ENCODE measurements at places on chromosomes 5 and 9.

DNA sequence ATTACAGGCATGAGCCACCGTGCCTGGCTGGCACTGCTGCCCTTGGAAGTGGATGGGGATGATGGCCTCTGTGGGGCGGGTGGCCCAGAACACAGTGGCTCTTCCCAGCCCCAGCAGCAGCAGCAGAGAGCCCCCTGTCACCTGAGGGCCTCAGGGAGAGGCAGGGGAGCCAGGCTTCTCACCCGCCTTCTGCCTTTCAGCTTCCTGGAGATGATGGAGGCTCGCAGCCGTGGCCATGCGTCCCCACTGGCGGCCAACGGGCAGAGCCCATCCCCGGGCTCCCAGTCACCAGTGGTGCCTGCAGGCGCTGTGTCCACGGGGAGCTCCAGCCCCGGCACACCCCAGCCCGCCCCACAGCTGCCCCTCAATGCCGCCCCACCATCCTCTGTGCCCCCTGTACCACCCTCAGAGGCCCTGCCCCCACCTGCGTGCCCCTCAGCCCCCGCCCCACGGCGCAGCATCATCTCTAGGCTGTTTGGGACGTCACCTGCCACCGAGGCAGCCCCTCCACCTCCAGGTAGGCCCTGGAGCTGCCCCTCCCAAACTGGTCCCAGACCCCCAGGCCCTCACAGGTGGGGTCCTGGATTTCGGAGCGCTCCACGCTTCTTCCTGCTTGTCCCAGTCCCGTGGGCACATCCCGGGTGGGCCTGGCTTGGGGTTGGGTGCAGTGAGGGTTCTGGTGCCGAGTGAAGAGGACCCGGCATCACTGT lies 5.0 kb upstream of the AJM1 start:
- DNase-seq, result no peak

DNA sequence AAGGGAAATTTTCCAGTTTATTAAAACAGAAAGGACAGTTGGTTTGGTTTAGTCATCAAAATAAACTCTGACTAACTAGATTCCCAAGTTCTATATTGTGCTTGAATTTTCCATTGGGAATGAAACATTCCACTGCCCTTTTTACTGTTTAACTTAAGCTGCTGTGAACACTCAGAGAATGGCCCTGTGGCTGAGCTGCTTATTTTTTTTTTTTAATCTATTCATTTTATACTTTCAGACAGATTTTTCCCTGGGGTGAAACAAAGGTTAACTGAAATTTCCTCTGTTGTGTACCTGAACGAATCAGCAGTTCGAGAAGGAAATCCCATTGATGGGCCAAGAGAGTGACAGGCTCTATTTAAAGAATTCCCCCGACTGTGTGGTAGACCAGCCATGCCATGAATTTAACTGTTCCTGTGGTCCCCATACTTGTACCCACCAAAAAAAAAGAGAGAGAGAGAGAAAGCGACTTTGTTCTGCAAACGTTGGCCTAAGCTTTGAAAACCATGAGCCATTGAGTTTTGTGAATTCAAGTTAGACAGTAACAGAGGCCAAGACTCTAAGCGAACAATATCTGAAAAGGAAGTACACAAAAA lies 138.7 kb upstream of the GRHPR start:
- DNase-seq, result no peak

GRCh38 chr9:87085073-87085472 lies 137.8 kb upstream of the GAS1 start:
- DNase-seq, result no peak

GRCh38 chr5:74282490-74282889 lies 358.0 kb downstream of the ENC1 start:
- DNase-seq, result no peak

- no peak for DNase-seq
These were observed 298.2 kb upstream of the ZNF608 start for GRCh38 chr5:125044491-125045282.

DNA sequence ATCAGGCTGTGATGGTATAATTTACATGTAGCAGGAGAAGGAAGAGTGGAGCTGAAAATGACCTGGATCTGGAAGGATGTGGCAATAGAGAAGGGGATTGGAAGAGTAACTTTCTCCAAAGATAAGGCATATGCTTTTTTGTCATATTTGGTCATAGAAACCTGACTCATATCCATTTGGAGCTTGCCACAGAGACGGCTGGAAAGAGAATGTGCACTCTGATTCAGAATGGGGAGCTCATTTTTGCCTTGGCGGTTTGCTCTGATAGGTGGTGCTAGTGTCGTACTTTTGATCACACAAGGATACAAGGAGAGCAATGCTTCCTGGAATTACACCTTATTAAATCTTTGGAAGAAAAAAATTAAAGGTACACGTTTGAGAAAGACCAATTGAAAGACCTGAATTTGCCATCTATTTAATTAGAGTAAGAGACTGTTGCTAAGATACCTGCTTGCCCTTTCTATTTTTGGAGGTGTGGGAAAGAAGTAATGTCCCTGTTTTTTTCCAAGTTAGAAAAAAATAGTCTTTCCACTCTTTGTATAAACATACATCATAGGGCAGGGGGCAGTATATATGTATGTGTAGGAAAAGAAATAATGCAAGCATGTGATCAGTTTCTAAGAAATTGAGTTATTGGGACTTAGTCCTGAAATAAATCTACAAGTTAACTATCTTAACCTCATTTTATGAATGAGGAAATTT lies 5.4 kb downstream of the LSM11 start:
- no peak for DNase-seq

DNA sequence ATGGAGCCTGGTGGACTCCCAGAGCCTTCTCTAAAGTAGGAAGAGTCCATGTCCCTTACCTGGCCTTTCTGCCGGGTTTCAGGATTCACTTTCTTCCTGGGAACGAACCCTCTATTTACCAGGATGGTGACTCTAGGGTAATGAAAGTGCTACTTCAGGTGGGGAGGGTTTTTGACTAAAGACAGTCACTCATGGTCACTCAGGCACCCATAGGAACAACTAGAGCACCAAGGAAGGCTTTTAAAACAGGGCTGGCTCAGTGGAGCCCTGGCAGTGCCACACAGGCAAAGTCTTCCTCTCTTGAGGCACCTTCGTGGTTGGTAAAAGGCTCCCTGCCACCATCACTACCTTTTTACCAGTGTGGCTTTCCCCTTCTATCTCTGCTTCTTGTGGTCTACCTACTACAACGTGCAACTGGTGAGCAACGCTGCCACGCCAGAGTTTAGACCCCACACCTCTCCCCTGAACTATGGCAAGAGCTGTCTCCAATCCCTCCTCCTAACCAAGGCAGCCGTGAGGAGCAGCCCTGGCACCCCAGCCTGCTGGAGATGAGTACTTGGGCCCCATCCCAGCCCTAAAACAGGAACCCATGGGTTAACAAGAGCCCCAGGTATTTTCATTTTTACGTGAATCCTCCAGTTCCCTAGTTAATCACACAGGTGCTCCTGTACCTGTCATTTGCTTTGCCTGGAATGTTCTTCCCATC lies 3.5 kb downstream of the SURF1 start:
- DNase-seq, result no peak

- DNase-seq, result no peak
These were observed 90.1 kb upstream of the LMX1B start for GRCh38 chr9:126523611-126524111.

DNA sequence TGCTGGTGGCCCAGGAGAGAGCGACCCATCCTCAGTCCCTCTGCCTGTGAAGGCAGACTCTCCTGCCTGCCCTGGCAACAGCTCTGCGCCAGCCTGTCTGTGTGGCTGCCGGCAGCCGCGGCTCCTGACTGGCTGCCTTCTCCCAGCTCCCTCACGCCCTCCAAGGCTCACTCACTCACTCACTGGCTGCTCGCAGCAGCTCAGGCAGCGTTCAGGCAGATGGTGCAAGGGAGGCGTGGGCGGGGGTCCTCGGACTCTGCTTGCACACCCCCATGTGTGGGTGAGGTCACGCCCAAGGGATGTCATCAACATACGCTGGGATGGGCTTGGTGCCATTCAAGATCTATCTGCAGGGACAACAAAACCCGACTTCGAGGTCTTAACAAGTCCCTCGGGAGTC lies 66.7 kb downstream of the DAB2IP start:
- no peak for DNase-seq

GRCh38 chr9:14347406-14348122 lies 33.6 kb upstream of the NFIB start:
- no peak for DNase-seq

DNA sequence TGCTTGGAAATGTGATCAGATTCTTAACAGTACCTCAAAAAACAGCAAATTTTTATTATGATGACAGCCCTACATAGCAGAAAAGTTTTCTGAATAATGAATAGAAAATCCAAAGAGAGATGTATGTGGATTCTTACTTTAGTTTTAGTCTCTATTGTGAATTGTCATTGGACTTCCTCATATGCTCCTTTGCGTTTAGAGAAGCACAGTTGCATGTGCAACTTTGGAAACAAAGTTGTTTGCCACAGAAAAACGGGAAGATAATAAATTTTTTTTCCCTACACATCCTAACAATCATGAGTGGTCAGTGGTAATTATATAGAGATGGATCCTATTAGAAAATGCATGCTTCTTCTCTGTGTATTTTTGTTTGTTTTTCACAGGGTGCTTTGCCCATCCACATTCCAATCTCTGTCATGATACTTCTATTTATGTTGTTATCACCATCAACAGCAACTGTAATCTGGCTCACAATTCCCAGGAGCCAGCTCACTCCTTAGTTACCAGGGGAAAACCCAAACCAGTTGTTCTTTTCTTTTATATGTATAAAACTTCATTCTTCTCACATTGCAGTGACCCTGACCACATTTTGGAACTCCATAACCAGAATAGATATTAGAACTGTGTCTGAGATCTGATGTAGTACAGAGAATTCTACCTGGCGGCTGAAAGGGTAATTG lies 118.7 kb downstream of the NDUFS4 start:
- no peak for DNase-seq

- DNase-seq, result peak; percentile 79
These were observed 20.3 kb downstream of the ANXA2R start for GRCh38 chr5:43019614-43020398.

All from NCI-H1417 (cell line).